ENCODE measurements at places on chromosomes 4 and X. TPM values are rescaled to one million over a fixed set of nuclear protein-coding genes. Genes with fewer than 3 reads are reported as not detected.

GRCh38 chr4:122617597-122618593, 3.0 kb downstream of the IL21 start:
- H3K27ac ChIP-seq, result no peak overlapping the region
- DNase-seq, result no peak
- H3K27me3 ChIP-seq, result no peaks in the 10 kb centered on the region
- no peaks in the 10 kb centered on the region for H3K4me1 ChIP-seq

GRCh38 chr4:19803406-19803805, 448.3 kb upstream of the SLIT2 start:
- DNase-seq, result no peak
- no peak overlapping the region for H3K4me3 ChIP-seq
- H3K27ac ChIP-seq, result no peak overlapping the region
- H3K36me3 ChIP-seq, result no peaks in the 10 kb centered on the region
- no peaks in the 10 kb centered on the region for H3K27me3 ChIP-seq
- H3K4me1 ChIP-seq, result no peaks in the 10 kb centered on the region

DNA sequence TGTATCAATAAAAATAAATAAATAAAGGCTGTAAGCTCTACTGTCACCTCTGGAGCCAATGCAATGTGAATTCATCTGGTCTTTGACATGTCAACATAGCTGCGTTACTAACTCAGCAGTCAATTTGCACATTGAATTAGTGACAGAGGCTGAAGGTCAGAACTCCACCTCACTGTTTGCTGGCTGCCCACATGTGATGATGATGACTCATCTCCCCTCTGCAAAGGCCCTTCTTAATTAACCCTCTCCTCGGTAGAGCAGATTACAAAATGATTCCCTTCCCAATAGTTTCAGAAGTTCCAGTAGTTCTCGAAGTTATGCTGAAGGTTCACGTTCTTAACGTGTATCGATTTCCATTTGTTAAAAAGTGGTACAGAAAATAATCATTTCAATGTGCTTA, 1626.0 kb upstream of the TENM3 start:
- no peak overlapping the region for H3K4me3 ChIP-seq
- DNase-seq, result no peak
- H3K27ac ChIP-seq, result no peak overlapping the region
- peaks cover 2% of the 10 kb centered on the region for H3K27me3 ChIP-seq
- no peaks in the 10 kb centered on the region for H3K4me1 ChIP-seq
- H3K36me3 ChIP-seq, result no peaks in the 10 kb centered on the region

PWWP3B gene
- 0.78 TPM for total RNA-seq

DNA sequence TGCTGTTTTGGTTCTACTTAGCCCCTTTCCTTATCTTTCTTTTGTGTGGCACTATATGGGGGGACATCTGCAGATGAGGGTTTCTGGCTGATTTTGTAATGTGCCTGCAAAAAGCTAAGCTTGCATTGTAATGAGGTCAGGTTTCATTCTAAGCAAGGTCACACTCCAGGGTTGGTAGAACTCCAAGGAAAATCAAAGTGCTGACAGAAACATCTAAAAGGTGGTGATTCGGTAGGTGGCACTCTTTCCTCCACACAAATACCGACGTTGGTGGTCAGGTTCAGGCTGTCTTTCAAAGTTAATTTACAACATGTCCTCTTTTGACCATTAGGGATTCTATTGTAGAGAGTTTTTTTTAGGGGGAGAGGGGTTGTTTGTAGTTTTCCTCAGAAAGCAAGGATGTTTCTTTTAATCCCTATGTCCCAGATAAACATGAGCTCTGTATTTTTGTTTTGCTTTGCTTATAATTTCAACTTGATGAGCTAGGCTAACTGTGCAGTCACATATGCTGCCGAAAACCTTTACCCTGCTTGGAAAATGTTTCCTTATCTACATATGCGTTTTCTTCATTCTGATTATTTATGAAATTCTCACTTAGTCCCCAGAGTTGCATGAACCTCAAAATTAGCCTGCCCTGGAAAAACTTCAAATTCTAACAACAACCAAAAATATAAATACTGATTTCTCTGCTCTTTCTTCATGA, 434.2 kb downstream of the PPARGC1A start:
- no peak for DNase-seq
- no peak overlapping the region for H3K4me3 ChIP-seq

GRCh38 chrX:24465532-24465865, 413 bp downstream of the PDK3 start:
- no peaks in the 10 kb centered on the region for H3K36me3 ChIP-seq
- peak overlapping the region; percentile 61 for H3K4me3 ChIP-seq
- no peak overlapping the region for H3K27ac ChIP-seq
- H3K4me1 ChIP-seq, result peaks cover 4% of the 10 kb centered on the region
- no peak for DNase-seq
- no peaks in the 10 kb centered on the region for H3K27me3 ChIP-seq

- H3K36me3 ChIP-seq, result peaks cover 20% of the 10 kb centered on the region
- H3K27me3 ChIP-seq, result no peaks in the 10 kb centered on the region
- H3K4me3 ChIP-seq, result no peak overlapping the region
- no peaks in the 10 kb centered on the region for H3K4me1 ChIP-seq
- H3K27ac ChIP-seq, result no peak overlapping the region
Observed at GRCh38 chr4:182126603-182127002, 116.6 kb upstream of the TENM3 start.

GRCh38 chr4:138445098-138445497, 202.9 kb upstream of the SLC7A11 start:
- no peak overlapping the region for H3K27ac ChIP-seq
- no peaks in the 10 kb centered on the region for H3K27me3 ChIP-seq
- H3K4me3 ChIP-seq, result no peak overlapping the region

S100G gene
- not detected for total RNA-seq

TMEM47 gene
- total RNA-seq, result 2.8 TPM

- H3K27ac ChIP-seq, result no peak overlapping the region
- H3K4me3 ChIP-seq, result no peak overlapping the region
- no peaks in the 10 kb centered on the region for H3K27me3 ChIP-seq
- H3K36me3 ChIP-seq, result no peaks in the 10 kb centered on the region
- DNase-seq, result no peak
- no peaks in the 10 kb centered on the region for H3K4me1 ChIP-seq
Observed at GRCh38 chr4:123623611-123624010, 227.0 kb downstream of the SPRY1 start.

Measured in glutamatergic neuron (in vitro differentiated cells).